Frontal cortex (tissue), 4 donors: ENCODE measurements at places on chromosomes 7 and 10. TPM values are rescaled to one million over a fixed set of nuclear protein-coding genes. Genes with fewer than 3 reads are reported as not detected.

Gene PCGF6
- total RNA-seq, result 11.0 TPM

- no peak for DNase-seq
Measured at GRCh38 chr10:14433147-14433546, 102.4 kb upstream of the FRMD4A start.

- no peak for DNase-seq
Measured at GRCh38 chr10:84294766-84295447, 33.5 kb upstream of the CCSER2 start.

DNA sequence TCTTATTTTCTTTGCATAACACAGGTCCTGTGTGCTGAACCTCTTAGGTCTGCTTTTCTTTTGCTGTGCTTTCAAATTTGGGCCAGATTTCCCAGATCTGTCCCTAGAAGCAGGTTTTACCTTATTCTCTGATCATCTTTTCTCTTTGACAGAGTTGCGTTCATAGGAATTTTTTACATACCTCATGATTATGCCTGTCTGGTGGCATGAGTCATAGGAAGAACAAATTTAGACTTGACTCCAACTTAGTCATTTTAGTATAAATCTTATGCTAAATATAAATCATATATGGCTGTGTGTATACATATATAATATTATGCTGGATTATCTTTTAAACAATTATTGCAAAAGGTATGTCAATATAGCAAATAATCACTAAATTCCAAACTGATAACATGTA, 1038.9 kb downstream of the GRM8 start:
- DNase-seq, result no peak

GRCh38 chr7:93115796-93116195, 2.0 kb downstream of the SAMD9 start:
- no peak for DNase-seq

- DNase-seq, result no peak
Measured at GRCh38 chr7:30493228-30493627, 11.4 kb downstream of the GGCT start.

DNA sequence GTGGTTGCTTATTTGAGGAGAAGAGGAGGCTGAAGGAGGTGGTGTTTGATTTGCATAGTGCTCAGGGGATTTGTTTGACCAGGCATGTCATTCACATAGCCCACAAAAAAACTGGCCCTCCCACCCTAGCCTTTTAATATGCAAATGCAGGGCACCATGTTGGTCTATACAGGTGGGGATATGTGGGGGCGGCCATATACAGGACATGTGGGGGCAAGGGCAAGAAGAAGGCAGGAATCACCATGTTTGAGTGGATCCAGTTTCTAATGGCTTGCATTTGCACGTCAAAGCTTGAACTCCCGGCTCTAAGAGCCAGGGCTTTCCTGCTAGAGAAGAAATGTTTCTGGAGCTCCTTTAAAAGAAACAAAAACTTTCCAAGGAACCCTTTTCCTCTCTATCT, 541.0 kb downstream of the ZWINT start:
- DNase-seq, result no peak
